GM13977 (cell line): ENCODE measurements at places on chromosomes 1 and 21.

DNA sequence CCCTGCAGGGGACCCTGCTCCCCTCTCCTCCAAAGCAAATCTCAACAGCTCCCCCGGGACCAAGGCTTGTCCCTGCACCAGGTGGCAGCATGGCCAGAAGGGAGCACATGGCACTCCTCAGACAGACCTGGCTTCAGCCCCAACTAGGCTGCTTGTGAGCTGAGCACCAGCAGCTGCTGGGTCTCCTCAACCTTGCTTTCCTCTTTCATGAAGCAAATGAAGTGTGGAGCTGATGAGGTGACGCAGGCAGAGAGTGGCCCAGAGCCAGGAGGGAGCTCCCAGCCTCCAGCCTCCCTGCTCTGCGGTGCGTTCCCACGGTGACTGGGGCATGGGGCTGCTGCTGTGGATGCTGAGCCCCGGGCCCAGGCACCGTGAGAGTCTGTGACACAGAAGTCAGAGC is 34.0 kb downstream of the MEGF6 start:
- DNase-seq, result no peak

DNA sequence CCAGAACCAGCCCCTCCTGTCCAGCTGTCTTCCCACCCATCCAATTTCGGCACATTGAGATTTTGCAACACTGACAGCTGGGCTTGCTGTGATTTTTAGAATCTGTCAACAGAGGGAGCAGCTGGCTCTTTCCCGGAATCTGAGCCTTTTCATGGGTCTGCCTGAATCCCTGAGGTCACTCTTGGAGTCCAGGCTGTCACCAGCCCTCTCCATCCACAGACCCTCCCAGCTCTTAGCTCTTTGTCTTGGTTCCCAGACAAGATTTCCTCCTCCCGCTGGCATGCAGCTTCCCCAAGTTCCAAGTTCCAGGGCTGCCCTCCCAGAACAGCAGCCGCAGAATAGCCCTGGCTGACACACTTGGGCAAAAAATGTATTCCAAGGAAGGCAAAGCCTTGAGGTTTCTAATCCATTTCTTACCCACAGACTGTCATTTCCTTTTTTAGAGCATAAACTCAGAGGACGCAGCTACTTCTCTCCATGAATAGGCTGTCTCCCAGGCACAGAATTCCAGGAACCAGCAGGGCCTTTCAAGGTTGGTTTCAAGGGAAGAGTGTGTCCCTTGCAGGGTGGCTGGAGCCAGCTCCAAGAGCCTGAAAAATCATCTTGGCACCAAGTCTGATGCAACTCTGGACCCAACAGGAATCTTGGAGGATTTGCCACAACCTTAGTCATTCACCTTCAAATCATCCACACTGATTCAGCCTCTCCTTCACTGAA is 7.1 kb upstream of the TMEM61 start:
- peak; percentile 6 for DNase-seq

DNA sequence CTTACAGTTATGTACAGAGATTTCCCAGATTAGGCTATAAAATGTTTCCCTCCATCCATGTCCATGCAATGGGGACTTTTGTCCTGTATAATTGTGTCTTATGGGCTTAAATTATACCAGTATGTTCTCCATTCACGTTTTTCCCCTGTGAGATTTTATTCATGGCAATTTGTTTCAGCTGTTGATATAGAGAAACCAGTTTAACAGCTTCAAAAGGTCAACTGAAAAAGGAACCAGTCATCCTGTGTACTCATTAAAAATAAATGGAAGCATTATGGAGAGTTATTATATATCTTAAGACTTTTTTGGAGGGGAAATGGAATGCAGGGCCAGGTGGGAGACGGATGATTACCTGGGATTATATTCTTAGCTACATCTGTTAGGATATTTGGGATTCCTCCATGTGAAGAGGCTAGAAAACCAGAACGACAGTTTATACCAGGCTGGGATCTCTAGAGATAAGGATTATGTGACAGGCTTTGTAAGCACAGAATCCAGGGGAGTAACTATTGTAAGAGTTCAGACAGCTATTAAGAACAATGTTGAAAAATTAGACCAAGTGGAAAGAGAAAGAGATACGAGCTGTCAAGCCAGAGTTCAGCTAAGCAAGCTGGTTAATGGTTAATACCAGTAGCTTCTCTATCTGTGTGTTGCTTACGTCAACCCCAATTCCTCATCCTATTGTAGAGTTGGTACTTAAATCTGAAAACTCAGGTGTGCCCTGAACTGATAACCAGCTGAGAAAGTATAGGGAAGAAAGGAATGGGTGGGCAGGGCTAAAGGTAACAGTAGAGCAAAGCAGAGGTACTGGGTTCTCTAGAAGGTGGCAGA is 12.4 kb upstream of the ZNF697 start:
- no peak for DNase-seq

DNA sequence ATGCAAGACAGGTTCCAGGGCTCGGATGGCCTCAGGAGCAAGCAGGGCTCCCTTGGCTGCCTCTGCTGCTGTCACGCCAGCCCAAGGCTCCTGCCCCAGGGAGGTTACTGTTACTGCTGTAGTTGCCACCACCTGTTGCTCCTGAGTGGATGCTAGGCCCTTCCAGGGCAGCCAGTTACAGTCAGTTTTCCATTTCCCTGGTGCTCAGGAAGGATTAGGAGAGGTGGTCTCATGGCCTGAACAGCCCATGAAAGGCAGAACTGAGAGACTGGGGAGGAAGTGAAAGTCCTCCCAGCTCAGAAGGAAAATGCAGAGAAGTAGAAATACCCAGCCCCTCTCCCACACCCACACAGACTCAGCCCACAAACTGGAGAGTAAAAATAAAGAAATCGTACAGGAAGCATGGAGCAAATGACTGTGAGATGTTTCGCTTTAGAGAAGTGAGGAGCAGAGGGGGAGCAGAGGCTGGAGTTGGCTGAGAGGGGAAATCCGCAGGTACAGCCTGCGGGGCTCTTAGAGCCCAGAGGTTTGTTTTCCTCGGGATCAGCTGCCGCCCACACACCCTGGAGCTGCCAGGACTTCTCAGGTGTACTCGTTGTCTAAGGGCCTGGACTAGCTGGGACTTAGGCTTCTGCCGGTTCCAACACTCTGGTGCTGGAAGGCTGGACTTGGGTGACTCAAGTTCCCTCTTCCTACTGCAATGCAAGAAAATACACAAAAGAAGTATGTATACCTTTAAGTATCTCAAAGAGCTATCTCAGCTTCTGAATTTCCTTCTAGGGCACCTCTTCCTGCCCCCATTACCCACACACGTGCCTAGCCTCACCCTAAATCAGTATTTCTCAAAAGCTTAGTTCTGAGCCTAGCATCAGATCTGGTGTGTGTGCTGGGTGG is 2.3 kb downstream of the IL6R start:
- DNase-seq, result peak; percentile 57

DNA sequence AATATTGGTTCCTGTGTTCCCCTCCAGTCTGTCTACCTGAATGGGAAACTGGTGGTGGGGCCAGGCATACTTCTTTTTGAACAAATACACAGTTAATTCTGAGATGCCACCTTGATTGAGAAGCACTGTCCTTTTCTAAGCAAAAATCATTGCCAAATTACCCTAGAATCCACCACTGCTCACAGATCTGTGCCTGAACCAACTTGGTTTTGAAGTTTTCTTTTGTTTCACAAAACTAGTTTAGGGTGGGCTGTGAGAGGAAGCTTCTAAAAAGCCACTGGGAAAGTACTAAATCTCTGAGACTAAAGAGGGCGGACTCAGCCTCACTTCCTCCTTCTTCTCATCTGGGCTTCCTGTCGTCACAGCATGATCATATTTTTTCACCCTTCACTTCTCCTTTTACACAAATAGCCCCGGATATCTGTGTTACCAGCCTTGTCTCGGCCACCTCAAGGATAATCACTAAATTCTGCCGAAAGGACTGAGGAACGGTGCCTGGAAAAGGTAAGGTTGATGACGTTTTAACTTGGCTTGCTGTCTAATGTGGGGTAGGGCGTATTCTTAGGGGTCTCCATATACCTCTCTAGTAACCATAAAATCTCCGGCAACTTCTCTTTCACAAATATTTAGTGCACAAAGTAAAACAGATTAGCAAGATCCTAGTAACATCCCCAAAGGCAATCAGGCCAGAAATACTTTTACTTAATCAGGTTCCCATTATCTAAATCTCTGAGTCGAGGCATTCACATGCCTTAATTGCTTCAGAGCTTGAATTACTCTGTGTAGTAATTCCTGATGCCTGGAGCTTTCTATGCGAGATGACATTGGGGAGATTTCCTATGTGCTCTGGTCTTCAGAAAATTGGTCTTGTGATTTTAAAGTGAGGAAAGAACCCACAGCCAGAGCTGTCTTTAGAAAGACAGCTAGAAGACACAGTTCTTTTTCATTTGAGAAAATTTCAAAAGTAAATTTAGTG is at the start of gene CD53:
Gene CD53, plus strand, starts transcription at position 404 of the 976 bp plus-strand sequence. CDS start 18,261 bp downstream, outside the sequence.
- peak; percentile 31 for DNase-seq

DNA sequence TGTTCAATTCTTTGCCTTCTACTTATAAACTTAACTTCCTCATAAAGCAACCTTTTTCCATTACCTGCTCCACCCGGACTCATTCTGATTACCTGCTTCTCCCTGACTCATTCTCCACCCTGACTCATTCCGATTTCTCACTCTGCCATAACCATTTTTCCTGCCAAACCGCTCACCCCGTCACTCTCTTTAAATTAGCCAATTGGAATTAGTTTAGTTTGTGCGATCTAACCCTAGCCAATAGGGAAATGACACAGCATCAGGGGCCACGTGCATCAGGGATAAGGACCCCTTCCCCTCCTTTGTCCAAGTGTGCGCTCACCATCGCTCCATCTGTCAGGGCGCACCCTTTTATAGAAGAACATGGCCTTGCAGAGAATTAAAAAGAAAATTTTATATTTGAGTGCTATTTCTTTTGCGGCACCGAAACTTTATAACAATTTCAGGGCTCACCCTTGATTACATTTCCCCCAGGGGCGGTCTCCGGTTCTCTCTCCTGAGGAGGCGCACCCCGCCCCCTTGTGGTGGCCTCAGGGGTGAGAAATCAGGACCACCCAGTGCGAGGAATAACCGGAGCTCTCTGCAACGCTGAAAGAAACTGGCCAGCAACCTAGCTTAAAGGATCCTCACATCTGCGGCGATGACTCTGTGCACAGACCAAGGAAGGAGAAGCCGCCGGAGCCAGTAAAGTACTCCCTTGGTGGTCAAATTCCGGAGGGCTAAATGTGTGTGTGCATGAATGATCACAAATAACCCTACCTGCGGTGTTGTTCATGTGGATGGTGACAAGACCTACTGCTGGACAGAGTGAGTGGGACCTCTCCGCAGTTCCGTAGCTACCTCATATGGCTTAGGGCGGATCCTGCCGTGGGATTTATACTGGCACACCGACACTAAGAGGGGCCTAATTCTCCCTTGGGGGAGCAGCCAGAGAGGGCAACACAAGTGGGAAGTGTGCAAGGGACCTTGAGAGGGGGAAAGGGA is 30.3 kb upstream of the CBR3 start:
- no peak for DNase-seq

- no peak for DNase-seq
Observed at GRCh38 chr1:50929376-50929958, 30.6 kb downstream of the FAF1 start.

- DNase-seq, result no peak
Observed at GRCh38 chr1:201643835-201644104, 104.8 kb downstream of the NAV1 start.

DNA sequence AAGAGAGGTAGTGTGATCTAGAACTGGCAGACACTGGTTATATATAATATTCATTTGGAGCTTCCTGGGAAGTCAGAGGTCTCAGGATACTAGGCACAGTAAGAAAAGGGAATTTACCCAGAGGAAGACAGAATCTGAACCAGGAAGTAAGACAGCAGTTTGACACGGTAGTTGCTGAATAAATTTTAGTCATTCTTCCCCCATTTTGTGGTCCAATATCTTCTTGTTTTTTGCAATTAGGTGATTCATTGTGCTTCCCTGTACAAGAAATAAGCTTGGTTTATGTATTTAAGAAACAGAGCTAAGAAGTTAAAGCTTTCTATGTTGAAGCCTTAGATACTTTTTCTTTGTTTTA is 1.3 kb downstream of the TMEM167B start:
- no peak for DNase-seq

DNA sequence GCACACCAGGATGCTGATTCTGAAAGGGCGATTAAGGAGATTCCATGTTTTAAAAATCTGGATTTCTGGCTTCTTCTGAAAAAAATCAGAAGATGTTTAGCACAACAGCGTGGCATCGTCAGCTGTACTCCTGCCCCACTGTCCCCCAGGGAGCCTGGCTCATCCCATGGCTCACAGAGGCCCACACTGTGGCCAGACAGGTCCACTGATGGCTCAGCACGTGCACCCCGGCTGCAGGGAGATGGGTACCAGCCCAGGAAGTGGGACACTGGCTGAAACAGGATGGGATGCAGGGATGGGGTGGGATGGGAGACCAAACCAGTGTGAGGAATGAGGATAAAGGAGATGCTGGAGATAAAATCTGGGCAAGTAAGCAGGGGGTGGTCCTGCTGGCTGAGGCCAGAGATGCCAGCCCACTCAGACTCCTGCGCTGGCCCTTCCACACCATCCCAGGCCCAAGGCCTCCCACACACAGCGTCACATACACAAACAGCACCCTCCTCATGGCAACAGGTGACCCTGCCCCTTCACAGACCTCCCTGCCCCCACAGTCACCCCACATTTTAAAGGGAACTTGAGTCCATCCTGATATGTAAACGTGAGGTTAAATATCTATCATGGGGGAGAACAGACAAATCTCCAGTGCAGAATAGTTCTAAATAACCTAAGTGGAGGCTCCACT is 23.9 kb upstream of the SAMD11 start:
- DNase-seq, result no peak

GRCh38 chr1:58924821-58925220 is 141.0 kb upstream of the JUN start:
- DNase-seq, result no peak

GRCh38 chr1:35531368-35531767 is 25.8 kb downstream of the KIAA0319L start:
- DNase-seq, result no peak

DNA sequence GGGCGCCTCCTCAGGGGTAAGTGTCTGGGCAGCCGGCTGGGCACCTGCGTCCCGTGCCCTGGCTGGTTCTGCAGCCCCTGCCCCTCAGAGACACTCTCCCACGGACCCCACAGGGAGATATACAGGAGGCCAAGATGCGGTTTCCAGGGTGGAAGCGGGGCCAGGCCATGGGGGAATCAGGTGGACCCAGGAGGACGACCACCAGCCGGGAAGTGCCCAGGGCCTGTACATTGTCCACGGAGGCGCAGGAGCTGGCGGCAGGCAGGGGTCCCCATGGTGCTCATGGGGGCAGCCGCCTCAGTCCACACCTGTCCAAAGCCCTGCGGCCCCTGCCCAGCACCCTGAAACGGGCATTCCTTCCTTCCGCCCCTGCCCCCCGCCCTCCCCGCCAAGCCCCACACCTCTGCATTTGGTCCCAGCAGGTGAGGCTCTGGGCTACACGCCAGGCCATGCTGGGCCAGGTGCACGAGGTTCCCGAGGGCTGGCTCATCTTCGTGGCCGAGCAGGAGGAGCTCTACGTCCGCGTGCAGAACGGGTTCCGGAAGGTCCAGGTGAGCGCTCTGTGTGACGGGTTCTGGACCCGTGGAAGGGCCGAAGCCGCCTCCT is 36.7 kb downstream of the SLC19A1 start:
- DNase-seq, result no peak

DNA sequence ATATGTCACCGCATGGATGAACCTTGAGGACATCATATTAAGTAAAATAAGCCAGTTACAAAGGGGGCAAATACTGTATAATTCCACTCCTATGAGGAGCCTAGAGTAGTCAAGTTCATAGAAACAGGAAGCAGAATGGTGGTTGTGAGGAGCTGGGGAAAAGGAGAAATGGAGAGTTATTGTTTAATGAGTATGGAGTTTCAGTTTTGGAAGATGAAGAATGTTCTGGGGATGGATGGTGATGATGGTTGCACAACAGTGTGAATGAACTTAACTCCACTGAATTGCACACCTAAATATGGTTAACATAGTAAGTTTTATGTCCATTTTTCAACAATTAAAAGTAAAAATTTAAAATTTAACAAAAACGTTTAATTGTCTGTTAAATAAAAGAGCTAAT is 220.9 kb upstream of the JUN start:
- DNase-seq, result no peak
